Left renal cortex interstitium (tissue), 4 donors: ENCODE measurements at places on chromosomes 2 and 18. TPM values are rescaled to one million over a fixed set of nuclear protein-coding genes. Genes with fewer than 3 reads are reported as not detected.

The FHL2 gene
- polyA plus RNA-seq: 27.4 TPM

DNA sequence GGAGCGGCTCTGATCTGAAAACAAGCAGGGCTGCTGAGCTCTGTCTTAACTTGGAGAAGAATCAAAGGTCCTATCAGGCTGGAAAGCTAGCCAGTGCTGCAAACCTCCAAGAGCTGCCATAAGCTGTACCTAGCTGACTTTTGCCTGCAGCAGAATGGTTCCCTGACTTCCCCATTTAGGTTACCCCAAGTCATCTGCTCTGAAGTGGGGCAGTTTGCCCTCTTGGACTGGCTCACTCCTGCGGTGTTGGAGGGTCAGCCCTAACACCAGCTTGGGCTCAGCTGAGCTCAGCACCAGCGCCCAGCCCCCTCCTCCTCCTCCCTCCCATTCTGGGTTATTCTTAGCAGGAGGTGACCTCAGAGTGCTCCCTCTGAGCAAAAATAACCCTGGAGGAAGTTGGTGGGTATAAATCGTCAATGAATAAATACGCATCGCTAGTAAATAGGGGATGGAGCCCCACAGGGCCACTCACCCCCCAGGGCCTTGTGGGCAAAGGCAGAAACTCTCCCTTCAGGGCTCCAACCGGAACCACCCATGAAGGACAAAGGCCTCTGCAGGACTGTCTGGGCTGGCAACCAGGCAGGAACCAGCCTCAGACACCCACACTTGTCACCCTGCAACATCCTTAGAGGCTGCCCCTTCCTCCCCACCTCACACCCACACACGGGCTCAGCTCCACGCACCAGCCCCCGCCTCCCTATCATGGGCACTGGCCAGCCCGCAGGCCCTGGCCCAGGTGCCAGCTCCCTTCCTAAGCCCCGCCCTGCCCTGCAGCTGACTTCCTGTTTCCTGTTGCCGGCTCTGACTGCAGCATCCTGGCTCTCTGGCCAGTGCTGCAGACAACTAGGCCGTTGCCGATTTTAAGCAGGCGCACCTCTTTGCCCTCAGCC is 46.9 kb downstream of the DNMT3A start:
- no peak for DNase-seq

DNA sequence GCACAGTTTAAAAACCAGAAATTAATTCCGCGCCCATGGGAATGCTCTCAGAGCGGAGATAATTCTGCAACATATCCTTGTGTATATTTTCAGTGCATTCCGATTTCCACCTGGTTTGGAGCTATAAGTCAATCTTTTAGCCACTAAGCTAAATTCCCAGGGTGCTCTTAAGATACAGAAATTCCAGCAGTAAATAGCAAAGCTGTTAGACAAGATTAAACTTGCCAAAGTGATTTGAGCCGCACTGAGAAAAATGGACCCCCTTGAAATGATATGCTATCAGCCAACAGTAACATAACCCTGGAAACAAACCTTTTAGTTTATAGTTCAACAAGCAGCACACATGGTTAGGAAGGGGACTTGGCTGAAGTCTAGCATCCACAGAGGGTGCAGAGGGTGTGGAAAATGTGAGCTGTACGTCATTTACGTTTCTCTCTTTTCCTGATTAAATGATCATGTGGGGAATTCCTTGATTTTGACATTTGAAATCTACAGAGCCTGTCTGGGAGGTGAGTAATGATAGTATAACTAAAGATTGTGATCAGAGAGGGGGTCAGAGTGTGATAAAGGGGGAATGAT is 99.8 kb upstream of the COPS8 start:
- no peak for DNase-seq

DNA sequence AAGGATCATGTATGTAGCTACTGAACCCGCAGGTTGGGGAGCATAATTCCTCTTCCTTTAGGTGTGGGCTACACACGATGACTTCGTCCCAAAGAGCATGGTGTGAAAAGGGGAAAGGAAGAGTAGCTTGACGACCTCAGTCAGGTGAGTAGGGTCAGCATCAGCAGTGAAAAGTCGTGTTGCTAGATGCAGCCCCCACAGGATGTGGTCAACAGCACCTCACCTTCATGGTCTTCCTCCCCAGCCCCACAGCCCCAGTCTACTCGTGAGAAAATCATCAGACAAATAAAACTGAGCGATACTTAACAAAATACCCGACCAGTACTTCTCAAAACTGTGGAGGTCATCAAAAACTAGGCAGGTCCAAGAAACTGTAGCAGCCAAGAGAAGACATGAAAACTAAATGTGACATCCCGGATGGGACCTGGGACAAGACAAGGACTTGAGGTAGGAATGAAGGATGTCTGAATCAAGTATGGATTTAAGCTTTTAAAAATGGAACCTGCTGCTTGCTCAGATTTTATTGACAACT is 77.5 kb upstream of the NFATC1 start:
- DNase-seq: no peak

- DNase-seq: no peak
Observed at GRCh38 chr2:220601674-220602073, 970.4 kb downstream of the EPHA4 start.

- DNase-seq: no peak
Observed at GRCh38 chr18:62938487-62938886, 223.1 kb downstream of the PHLPP1 start.

DNA sequence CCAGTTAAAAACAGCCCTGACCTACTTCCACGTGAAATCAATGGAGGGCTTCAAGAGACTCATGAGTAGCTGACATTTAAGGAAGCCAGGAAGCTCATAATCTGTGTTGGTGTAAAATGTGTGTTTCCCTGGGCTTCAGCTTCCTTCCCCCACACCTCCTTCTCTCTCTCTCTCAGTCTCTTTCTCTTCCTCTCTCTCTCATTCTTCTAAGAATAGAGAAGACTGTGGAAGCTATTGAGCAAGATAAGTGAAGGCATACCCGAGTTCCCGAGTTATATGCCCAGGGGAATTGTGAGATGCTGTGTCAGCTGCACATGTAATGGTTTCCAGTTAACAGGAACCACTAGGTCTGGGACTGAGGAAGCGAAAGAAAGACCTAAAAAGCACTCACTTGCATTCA is 199.4 kb downstream of the NYAP2 start:
- no peak for DNase-seq
